Stimulated activated CD8-positive, alpha-beta memory T cell treated with anti-CD3 and anti-CD28 coated beads, Interleukin-15, amount 100 ng/mL, for 4 hours (primary cell): ENCODE measurements at places on chromosomes 12 and 14.

- DNase-seq: no peak
Measured at GRCh38 chr12:98901189-98901588, 256.1 kb downstream of the APAF1 start.

- no peak for DNase-seq
Measured at GRCh38 chr12:86213012-86213411, 43.2 kb downstream of the MGAT4C start.

DNA sequence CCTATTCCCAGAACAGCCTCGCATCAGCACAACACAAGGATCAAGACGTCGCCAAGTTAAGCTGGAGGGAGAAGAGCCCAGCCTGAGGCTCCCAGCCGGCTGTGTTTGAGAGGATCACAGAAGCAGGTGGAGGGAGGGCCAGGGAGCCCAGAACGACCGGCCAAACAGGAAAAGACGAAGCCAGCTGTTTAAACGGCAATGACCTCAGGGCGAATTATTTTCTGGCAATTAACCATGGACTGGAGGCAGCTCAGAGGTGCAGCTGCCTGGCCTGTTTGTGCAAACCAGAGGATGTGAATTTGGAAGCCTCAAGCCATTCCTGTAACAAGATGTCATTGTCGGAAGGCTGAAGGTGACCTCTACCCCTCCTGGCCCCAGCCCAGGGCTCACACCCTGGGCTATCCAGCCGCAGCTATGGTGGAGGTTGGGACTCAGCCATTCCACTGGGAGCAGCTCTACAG, 175.8 kb upstream of the PRMT8 start:
- no peak for DNase-seq

- DNase-seq: no peak
Measured at GRCh38 chr14:74326369-74327152, 21.7 kb upstream of the VRTN start.

DNA sequence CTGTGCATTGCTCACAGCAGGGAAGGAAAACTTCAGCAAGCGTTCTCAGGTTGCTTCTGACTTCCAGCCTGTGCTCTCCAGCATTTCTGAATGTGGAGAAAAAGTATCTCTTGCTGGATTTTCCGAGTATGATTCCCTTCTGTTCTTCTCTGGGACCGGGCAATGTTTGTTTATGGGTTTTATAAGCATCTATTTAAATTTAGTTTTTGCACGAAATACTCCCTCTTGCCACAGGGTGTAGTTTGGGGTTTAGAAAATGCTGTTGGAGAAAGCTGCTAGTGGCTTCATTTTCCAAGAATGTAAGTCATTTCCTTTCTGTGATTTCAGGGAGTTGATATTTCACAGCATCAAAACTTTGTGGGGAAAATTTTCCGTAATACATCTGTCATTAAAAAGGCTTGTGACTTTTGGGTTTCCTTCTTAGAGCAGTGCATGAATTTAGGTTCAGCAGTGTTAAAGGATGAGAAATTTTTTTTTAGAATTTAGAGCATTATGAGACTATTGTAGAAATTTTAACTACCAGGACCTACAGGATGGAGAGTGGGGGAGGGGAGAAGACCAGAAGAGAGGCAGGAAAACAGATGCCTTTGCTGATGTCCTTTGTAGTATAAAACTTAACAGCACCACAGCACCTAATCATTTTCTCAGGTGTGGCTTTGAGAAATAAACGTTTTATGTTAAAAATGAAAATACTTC, 1.5 kb downstream of the FRMD6 start:
- DNase-seq: no peak

DNA sequence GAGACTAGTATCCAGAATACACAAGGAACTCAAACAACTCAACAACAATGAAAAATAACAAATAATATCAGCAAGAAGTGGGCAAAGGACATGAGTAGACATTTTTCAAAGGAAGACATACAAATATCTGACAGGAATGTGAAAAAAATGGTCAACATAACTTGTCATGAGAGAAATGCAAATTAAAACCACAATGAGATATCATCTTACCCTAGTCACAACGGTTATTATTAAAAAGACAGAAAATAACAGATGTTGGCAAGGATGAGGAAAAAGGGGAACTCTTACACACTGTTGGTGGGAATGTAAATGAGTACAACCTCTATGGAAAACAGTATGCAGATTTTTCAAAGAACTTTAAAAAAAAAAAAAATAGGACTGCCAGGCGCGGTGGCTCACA, 20.4 kb downstream of the VWF start:
- no peak for DNase-seq

DNA sequence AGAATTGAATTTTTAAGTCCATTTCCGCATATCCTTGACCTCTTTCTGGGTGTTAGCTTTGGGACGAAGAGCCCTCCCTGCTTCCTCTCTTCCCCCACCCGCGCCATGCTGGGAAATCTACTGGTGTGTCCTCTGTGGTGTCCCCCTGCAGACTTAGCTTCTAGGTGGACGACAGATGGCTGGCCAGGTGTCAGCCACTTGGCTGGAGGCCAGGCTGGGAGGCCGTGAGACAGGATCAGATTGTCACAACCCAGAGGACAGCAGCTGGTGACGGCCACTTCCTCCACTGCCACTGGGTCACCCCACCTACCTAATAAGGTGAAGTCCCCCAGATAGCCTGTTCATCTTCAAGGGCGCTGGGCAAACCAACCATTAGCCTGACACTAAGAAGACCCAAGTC, 13.3 kb upstream of the DTX1 start:
- no peak for DNase-seq

- DNase-seq: no peak
Measured at GRCh38 chr12:13603953-13604352, 377.4 kb downstream of the GRIN2B start.
